CD14-positive monocyte (primary cell): ENCODE measurements at places on chromosomes 7 and 10.

DNA sequence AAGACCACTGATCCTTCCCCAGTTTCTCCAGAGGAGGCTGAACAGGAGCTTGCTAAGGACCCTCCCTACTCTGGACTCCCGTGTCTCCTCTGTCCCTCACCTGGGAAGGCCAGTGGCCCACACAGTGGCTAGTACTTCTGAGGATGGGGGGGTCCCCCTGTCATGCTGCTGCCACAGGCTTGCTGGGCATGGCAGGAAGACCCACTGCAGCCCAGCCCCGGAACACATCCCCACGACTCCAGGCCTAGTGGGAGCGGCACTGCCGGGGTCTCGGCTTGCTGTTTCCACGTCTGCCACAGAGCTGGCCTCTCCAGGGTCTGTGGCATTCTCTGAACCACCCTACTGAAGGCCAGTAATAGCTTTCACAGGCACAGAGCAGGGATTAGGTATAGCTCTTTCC lies 25.9 kb upstream of the NPFFR1 start:
- no peak for DNase-seq

GRCh38 chr7:3150027-3150426 lies 106.4 kb upstream of the CARD11 start:
- no peak for DNase-seq

- no peak for DNase-seq
Measured at GRCh38 chr10:75924309-75924902, 493.0 kb downstream of the LRMDA start.

DNA sequence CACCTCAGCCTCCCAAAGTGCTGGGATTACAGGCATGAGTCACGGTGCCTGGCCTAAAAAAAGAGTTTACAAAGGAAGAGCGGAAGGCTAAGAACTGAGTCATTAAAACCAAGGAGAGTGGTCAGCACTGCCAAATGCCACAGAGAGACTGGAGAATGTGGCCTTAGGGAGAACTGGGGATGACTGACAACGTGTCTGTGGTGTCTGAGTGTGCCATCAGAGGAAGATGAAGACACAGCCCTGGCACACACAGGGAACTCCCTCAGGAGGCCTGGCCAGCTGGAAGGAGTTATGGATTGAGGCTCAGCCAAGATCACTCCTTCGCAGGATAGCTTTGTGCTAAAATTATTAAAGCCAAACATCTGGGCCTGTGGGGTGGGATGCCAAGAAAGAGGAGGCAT lies 3.9 kb upstream of the INA start:
- DNase-seq = no peak

DNA sequence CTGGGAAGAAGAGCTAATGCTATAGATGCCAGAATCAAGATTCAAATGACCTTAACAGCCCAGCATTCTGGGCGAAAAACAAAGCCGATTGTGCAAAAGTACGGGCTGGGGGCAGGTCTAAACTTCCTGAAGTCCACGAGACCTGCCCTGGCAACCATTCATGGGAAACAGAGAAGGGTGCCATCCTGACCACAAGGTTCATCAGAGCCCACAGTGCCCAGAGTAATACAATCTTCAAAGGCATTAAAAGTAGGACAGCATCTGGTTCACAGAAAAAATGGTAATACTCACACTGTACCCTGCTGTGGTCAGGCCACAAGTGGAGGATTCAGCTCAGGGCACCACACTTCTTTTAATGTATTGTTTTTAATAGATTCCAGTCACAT lies 36.1 kb downstream of the SORBS1 start:
- no peak for DNase-seq

DNA sequence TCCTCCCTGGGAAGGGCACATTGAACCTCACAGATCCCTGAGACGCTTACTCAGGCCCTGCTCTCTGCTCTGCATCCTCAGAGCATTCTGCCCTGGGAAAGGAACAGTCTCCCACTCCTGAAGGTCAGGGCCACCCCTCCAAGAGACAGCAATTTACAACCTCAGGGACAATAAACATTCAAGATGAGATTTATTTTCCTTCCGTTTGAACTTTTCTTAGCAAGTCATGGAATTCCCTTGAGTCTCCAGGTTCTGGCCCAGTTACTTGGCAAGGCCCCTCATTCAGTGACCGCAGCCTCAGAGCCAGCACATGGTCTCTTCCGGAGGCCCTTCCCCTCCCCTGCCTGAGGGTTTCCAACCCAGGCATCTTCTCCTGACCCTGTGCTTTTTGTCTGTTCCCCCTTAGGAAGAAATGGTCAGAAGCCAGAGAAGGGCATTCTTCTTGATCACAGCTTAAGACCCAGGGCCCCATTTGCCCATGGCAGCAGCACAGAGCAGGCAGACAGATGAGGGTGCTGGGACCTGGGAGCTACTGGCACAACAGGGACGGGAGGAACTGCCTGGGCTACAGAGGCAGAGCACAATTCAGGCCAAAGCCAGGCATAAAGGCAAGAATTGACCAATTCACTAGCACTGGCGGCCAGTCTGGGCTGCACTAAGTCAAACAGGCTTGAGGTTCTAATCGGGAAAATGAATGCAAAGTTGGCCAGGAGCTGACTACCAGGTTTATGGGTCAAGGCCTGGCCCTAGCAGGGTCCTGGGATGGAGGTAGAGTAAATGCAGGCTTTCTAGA lies 56.7 kb downstream of the VSTM4 start:
- DNase-seq = no peak
